Nucleus accumbens (tissue), 56 donors: ENCODE measurements at places on chromosomes 11 and 22.

DNA sequence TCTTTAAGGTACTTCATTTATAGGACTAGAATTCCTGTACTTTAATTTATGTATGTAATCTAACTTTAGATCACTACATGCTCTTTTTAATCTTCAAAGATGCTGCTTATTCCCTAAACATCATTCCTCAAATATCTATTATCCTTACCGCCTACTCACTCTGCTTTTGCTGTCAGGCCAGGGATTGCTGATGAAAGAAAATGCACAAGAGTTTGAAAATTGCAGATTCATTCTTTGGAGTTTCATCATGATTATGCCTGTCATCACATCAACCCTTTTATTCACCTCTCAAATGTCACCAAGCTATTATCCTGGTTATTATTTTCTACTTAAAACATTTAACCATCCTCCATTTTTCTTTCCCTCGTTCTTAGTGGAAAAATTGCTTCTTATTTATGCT is 802.7 kb downstream of the METTL15 start:
- DNase-seq: no peak

DNA sequence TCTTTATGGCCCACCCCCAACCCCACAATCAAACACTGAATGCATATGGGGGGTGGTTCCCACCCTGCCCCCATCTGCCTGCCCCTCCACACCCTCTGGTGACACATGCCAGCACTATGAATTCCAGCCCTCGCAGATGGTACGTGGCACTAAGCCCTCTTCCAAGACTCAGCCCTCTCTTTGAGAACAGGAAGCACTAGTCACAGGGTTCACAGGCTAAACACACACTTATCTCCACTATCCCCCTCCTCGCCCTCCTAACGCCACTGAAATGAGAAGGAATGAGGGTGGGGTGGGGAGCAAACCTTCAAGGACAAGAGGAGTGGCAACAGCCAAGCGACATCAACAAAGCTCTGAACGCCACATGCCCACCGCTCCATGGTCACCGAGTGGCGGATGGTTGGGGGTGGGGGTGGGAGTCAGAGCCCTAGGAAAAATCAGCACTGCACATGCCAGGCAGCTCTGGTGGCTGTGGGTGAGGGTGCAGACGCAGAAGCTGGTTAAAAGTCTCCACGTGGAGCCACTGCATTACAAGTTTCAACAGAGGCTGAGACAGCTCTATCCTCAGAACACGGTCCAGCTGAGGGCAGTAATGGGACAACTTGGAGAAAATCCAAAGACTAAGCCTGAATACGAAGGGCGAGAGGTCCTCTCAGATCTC is 33.6 kb downstream of the TMEM184B start:
- DNase-seq: peak; percentile 60

- DNase-seq: no peak
Measured at GRCh38 chr11:57941875-57942274, 81.8 kb upstream of the OR9Q1 start.

DNA sequence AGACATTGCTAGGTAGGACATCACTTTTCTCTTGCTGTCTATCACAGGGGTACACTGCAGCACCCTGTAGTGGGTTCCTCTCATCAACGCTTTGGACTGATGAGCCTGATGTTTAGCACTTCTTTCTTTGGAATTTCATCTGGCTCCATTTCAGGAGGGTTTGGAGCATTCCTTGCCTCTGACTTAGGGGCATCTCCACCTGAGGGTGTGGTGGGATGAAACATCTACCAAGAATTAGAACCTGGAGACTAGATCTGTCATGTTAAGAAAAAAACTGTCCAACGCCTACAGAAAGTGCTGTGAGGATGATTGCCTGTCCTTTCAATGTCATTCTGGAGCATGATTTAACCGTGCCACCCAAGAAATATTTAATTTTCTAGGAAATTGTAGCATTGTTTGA is 648.4 kb downstream of the ETS1 start:
- no peak for DNase-seq

DNA sequence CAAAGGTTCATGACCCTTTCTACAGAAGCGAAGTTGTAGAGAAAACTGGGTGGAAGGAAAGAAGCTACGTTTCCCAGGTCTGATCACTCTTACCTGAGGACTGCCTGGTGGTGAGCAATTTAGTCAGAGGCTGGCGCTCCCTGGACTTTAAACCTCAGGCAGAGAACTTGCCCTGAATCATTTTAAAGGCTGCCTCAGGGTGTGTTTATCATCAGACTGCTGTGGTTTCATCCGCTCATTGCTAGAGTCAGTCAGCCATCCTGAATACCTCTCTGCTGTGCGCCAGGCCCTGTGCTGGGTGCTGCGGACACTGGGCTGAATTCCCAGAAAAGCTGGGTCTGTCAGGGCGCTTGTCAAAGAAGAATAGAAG is 2.7 kb downstream of the DTX4 start:
- DNase-seq: no peak

DNA sequence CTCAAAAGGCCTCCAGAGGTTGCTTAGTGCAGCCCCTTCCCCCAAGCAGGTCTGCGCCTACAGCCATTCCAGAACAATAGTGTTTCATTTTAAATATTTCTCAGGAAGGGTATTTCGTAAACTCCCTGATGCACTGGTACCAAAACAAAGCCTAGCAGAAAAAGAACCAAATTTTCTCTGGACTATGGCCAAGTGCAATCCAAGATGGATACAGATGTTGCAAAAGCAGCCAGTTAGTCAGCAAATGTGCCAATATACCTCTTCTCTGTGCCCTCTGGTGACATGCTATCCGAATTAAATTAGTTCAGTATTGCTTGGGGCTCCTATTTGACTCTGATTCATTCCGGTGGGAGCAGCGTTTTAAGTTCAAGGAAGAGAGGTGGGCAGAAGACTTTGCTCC is 247.8 kb downstream of the NTM start:
- DNase-seq: no peak

DNA sequence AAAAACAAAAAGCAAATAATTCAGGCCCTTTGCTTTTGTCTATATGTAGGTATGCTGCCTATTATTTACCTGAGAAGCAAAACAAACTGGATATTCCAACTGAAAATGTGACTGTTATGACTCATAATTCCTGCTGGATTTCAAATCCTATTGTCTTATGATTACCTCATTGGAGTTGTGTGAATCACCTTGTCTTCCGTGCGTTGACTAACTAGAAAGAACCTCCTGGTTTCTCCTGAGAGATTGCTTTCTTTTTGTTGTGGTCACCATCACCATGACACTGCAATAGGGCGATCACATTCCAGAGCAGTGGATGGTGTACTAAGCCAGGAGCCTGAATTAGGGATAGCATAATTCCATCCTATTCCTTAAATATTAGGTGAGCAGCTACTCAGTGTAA is 23.0 kb upstream of the EXPH5 start:
- no peak for DNase-seq

DNA sequence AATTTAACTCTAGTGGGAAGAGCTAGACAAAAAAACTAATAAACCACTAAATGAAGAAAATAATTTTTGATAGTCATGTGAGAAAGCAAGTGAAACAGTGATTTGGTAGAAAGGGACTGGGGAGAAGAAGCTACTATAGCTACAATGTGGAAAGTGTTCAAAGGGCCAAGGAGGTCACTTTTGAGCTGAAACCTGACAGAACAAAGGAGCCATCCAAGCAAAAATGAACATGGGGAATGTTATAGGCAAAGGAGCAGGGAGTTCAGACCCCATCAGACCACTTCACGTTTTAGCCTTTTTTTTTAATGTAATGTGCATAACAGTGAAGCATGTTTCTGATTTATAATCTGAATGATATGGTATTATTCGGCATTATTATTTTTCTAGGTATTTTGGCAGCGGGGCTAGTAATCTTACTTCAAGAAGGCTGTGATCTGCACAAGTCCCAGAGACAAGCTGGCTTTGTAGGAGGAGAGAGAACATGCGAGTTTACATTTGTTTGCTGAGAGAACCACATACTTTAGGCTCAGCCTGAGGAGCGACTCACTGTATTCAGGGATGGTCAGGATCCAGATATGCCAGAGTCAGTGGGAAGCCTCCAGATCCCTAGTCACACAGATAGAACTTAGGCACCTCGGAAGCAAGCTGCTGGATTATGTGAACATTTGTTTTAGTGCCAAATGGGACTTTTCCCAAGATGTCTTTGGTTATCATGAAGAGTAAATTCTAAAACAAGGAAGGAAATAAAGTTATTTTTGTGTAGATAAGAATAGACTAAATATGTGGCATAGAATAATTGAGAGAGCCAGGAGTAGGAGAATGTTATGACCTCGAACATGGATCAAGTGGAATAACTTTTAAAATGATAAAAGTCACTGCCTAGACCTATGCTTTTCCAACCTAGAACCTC is 118.6 kb downstream of the TRIM44 start:
- DNase-seq: no peak

DNA sequence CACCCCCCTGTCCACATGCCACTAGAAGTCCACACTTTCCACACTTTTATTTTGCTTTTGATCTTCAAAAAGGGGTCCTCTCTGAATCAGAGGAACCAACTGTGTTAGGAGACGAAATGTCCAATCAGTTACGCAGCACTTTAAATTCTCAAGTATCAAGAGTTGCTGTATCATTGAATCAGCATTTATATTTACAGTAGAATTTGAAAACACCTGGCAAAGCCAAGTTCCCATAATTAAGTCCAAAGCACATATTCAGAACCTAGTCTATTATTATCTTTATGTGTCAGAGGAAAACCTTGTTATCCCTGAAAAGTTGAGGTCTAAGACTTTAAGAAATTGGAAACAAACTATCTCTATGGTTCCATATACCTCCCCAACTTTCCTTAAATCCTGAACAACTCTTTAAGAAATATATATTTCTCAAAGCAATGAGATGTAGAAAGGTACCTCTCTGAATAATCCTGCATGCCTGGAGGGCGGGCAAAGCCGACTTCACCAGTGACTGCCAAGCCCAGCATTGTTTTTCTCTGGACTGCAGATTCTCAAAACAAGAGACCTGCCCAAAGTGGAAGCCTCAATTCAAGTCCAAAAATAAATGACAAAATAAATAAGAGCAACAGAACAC is 75.9 kb upstream of the ARFGAP3 start:
- no peak for DNase-seq

DNA sequence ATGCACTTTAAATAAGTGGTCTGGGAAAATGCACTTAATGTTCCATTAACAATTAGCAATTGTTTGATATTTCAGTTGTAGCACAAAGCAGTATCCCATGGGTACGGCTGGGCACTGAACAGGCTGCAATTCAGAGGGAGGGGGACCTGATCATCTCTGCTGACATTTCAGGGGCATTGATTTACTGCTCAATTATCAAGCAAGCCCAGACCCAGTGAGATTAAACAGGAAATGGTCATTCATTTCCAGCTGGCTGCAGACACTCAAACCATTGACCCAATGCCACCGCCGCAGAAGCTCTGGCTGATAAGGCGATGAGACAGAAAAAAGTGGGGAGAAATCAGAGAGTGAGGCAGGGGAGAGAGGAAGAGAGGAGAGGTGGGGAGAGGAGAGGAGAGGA is 1.2 kb downstream of the GPR83 start:
- no peak for DNase-seq

DNA sequence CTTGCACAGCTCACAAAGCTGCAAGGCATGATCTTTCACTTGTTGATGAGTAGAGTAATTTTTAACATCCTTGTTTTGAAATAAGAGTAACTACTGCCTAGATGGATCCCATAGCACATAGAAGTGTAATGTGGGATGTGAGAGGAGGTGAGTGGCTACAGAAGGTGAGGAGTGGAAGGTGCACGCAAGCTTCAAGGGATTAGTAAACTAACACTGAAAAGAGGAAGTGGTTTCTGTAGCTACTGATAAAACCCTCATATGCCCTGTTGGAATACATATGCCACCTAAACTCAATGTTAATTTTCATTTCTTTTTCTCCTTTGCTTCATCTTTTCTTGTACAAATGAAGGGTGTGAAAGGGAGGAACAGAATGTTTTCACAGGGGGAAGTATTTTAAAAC is 22.0 kb upstream of the CTSC start:
- DNase-seq: no peak

GRCh38 chr11:61976813-61977475 is 9.5 kb upstream of the FTH1 start:
- no peak for DNase-seq

- DNase-seq: no peak
Measured at GRCh38 chr11:57903441-57904123, 120.1 kb upstream of the OR9Q1 start.

DNA sequence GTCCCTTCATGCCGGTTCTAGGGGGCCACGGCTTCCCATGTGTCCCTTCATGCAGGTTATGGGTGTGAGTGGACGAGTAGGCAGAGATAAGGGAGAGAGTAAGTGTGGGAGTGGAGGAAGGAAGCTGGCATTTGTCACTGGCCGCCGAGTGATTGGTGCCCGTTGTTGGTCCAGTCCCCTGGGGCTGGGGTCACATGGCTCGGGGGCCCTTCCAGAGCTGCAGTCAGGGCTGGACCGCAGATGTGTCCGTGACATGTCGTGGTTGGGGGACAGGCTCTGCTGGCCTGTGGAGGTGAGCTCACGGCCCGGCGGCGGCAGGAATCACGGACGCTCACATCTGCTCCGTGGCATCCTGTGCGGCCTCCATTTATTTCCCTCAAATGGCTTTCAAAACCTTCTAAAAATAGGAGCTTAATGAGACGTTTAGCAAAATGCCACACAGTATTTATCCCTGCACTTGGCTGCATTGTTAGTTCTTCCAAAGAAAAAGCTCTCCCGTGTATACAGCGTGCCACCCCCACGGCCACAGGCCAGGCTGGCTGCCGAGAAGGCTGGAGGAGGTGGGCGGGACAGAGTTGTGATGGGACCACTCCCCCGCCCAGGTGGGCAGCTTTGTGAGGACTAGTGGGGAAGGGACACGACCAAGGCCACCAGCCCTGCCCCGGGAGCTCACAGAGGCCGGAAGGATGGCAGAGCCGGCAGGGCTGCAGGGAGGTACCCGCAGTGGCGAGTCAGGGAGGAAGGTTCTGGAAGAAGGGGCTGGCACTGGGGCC is 386.7 kb downstream of the TBC1D22A start:
- DNase-seq: no peak

- no peak for DNase-seq
Measured at GRCh38 chr22:32696089-32696488, 105.4 kb upstream of the TIMP3 start.

DNA sequence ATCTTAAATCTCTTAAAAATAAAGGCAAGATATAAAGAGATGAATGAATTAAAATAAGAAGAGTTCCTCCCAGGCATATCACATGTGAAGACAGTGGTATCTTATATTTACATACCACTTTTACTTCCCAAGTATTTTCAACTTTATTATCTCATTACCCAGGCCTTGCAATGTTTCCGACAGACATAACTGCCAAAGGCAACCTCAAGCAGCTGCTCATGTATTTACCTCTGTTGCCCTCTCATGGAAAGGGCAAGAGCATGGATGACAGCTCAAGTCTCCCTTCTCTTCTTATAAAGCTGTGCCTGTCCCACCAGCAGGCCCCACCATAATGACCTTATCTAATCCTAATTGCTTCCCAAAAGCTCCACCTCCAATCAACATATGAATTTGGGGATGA is 894.2 kb downstream of the NTM start:
- DNase-seq: no peak

- DNase-seq: no peak
Measured at GRCh38 chr11:78583889-78584288, 9.2 kb upstream of the NARS2 start.
